Eye (tissue), 1 donor: ENCODE measurements at places on chromosomes 12 and 14.

GRCh38 chr14:97070259-97070658 is 273.1 kb downstream of the VRK1 start:
- DNase-seq, result no peak

DNA sequence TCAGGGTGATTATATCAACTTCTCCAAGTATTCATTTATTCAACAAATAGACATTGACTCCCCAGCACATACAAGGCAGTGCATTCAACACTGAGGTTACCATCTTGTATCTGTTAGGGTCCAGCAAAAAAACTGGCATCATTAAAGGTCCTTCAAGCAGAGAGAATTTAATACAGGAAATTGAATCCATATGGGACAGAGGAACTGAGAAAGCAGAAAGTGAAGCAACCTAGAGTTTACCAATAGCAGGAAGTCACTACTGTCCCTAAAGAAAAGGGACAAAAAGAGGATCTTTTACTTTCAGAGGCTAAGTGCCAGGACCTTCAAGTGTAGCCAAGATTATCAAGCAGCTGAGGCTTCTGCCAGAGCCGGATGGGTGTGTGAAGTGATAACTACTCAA is 237.8 kb upstream of the TBX3 start:
- DNase-seq, result no peak

DNA sequence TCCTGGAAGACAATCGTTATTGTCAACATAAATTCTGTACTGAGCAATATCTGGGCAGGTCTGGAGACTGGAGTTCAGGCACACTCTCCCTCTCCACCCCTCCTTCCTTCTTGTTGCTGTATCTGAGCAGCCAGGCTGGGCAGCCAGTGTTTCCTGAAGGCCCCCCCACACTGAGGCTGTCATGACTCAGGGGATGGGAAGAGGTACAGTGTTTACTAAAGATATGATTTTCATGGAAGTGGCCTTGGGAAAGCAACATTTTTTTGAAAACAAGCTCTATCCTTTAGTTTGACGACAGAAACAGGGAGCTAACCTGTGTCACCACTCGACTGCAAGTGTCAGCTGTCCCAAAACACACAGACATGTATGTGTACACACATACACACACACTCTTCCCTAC is 1485.4 kb upstream of the TMEM132C start:
- no peak for DNase-seq

DNA sequence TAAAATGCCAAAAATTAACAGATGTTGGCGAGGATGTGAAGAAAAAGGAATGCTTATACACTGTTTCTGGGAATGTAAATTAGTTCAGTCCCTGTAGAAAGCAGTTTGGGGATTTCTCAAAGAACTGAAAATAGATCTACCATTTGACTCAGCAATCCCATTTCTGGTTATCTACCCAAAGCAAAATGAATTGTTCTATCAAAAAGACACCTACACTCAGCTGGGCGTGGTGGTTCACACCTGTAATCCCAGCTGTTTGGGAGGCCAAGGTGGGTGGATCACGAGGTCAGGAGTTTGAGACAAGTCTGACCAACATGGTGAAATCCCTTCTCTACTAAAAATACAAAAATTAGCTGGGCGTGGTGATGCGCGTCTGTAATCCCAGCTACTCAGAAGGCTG is 279.3 kb upstream of the PDE3A start:
- no peak for DNase-seq

DNA sequence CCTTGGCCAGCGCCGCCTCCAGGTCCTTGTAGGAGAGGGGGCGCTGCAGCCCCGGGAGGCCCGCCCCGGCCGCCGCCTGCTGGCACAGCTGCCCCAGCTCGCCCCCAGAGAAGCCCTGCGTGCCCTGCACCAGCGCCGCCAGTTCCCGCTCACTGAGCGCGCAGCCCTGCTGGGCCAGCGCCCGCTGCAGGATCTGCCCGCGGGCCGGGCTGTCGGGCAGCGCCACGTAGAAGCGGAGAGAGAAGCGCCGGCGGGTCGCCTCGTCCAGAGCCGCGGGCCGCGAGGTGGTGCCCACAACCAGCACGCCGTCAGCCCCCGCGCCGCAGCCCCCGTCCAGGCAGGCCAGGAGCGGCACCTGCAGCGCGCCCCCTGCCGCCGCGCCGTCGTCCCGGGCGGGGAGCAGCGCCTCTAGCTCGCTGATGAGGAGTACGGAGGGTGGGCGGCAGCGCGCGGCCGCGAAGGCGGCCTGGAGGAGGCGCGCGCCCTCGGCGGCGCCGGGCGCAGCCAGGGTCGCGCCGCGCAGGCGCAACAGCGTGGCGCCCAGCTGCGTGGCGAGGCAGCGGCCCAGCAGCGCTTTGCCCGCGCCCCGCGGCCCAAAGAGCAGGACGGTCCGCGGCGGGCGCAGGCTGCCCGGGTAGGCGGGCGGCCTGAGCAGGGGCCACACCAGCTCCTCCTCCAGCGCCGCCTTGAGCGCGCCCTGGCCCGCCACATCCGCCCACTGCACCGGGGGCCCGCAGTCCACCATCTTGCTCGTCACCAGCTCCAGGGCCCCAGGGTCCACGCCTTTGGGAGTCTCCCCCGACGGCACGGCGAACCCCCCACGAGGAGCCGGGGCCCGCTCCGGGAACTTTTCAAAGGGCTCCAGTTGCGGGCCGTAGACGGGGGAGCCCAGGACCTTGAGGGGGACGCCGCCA is 27.7 kb downstream of the FIGNL2 start:
- peak; percentile 84 for DNase-seq

DNA sequence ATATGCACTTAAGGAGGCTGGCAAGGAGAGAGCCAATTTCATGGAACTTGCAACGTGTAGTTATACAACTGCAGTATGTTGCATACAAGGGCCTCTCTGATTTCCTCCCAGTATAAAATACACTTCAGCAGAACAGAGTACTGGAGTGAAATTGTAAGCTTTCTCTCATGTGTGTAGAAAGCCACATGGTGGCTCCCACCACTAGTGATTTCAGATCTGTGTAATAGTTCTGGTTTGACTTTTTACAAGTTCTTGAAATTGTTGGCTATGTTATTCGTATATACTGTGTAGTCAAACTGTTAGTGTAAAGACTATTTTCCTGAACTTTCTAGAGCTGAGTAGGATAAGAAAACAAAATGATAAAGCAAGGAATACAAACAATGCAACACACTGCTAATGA is 16.4 kb upstream of the LMO3 start:
- DNase-seq, result no peak

GRCh38 chr12:1559676-1560091 is 34.7 kb downstream of the FBXL14 start:
- no peak for DNase-seq

GRCh38 chr12:124032265-124032886 is 59.4 kb downstream of the ZNF664 start:
- DNase-seq, result peak; percentile 85

DNA sequence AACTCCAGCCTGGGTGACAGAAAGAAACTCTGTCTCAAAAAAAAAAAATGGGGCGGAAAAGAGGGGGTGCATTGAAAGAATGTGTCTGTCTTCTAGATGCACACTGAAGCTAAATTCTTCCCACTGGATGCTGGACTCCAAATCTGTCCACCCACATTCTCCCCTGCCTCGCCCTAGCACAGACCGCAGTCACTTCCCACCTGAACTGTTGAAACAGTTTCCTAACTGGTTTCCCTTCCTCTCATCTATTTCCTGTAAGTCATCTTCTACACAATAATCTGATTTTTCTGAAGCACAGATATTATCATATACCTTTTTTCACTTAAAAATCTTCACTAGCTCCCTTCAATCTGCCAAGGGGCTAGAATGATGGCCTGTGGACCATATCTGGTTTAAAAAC is 1.5 kb upstream of the HCAR1 start:
- no peak for DNase-seq

DNA sequence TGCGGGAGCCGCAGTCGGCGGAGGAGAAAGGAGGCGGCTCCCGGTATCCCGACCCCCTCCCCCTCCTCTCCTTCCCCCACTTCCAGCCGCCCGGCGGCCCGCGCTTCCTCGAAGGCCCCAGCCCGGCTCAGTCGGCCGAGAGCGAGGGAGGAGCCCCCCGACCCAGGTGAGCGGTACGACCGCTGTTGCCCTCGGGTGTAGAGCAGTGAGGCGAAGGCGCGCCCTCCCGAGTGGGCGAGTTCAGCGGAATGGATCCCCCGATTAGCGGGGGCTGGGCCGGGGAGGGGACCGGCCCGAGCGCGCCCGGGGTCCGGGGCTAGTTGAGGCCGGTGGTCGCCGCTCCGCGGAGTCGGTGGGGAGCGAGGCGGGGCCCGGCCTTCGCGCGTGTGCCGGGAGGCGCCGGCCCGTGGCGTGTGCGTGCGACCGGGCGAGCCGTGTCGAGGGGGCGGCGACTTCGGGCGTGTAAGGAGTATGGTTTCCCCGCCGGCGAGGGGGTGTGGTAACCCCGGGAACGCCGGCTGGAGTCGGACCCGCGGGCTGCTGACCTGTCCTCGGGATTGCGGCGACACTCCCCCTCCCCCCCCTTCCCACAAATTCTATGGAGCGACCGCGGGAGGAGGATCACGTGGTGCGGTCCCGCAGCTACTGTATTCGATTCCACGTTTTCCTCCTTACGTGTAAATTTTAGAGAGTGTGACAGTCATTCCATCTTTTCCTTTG is 501 bp downstream of the RIMKLB start:
- no peak for DNase-seq

DNA sequence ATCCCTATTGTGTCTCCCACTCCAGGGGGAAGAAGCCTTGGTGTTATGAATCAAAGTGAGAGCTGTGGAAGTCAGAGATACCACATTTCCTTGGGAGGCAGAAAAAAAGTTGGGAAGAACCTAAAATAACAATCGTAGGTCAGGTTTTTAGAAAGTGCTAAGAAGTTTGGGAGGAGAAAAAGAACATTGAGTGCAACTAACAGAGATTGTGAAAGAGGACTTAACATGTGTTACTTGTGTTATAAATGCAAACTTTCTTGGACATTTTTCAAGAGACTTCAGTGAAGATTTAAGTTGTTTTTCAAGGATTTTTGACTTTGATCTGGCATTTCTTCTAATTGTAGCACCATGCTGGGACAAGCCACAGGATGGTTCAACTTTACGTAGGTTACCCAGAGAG is 7.8 kb upstream of the ERP27 start:
- DNase-seq, result no peak

- no peak for DNase-seq
Measured at GRCh38 chr14:60508363-60508706, 611 bp upstream of the SIX6 start.

DNA sequence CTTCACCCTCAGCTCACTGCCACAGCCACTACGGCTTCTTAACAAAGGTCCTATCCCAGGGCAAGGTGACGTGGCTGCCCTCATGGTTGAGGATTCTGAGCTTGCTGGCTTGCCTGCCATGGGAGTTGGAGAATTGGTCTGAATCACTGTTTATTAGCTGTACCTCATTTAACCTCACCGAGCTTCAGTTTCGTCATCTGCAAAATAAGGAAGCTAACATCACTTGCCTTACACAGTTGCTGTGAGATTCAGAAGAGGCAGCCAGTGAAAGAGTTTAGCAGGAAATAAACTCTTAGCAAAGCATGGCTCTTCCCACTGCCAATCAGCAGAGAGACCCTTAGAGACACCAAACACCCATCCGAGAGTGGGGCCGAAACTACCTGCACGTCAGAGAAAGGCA is 90.1 kb upstream of the KCNA1 start:
- DNase-seq, result no peak

- peak; percentile 58 for DNase-seq
Measured at GRCh38 chr12:32548691-32549281, 130.3 kb upstream of the DNM1L start.

DNA sequence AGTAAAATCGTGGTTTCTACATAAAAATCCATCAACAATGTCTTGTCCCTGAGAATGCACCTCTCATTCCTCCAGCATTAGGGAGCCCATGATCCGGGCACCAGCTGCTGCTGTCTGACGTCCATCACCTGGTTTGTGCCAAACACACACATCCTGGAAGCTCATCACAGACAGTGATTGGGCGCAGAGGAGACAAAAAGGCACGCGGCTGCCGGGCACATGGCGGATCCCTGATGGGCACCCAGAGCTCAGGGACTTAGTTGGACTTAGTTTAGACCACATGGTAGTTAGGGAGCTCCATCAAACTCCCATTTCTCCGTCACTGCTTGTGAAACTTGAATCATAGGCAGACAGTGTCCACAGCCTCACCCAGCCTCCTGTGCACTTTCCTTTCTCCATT is 1059.3 kb downstream of the TMEM121 start:
- no peak for DNase-seq

DNA sequence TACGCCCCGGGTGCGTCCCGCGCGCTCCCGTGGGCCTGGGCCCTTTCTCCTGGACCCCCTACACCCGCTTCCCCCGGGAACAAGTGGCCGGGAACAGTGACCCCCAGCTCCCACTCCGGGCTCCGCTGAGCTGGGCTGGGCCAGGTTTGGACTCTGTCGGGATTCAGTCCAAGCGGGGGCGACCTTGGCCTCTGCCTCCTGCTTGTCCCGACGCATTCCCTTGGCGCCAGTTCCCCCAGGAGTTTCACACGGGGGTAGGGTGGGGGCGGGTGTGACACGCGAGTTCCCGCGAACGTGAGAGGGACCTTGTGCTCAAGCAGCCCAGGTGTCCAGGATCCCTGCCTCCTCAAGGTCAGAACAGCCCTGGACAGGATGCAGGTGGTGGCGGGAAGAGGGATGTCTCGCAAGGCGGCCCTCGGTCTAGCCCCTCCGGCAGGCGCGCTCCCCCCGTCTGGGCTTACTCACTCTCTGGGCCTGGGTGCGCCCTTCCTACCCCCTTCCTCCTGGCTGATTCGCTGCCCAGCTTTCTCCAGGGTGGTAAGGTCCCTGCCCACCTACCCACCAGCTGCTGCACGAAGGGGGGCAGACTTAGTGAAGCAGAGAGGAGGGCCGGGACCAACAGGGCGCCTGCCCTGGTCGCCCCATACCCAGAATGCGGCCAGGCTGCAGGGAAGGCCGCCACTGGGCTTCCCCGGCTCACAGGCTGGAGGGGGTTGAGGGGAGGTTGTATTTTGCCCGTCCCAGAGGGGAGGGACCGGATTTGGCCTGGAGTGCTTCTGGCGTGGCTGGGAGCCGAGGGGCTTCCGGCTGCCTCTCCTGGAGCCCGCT is 862 bp downstream of the CRIP2 start:
- DNase-seq, result peak; percentile 53

DNA sequence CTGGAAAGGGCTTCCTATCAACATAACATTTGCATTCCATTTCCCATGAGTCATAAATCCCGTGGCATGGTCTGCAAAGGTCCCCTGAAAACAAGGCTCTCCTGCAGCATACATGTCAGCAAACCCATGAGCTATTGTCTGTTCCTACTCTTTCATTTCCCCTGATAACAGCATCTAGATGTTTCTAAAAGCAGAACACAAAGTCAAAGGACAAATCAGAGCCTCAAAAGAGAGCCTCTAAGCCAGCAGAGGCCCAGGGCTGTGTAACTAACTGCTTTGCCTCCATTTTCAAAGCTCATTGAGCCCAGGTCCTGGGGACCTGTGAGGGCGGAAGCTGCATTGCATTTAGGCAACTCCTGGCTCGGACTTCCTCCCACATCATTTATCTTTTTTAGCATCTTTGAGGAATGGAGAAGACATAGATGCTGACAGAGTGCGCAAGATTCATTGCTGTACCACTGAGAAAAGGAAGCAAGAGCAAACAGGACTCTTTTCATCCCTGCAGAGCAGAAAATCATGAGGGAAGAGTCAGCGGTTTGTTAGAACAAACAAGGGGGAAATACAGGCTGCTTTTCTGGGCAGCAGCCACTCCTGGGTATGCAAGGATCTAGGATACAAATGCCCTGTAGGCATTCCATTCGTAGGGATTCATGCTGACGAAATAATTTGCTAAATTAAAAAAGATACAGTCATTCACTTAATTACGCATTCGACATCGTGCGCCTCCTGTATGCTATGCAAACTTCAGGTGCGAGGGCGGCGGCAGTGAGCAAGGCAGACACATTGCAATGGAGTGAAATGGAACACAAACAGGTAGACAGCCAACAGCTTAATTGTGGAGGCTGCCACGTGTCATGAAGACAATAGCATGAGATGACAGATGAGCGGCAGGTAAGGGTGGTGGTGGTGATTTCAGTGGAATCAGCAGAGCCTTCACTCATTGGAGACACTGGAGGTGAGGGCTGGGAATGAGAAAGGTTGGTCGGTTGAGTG is 131.0 kb downstream of the TMEM132D start:
- no peak for DNase-seq
